ENCODE measurements at places on chromosomes 7 and 10.
A peak's percentile ranks its signal among the peaks of the same experiment; 100 is the strongest.

DNA sequence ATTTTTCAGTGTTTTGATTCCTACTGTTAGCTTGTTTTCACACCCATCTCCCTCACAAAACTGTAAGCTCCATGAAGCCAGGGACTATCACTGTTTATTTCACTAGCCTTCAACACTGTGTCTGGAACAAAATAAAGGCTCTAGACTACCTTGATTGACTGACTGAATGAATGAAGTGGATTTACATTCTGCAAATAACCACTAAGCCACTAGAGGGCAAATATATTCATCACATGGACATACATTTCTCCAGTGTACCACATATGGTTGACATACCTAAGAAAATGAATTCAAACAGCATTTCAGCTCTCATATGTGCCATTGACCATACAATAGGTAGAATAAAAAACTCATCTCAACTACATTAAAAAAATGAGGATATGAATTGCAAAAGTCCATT is 185.9 kb downstream of the RAB11FIP2 start:
- DNase-seq, result no peak

GRCh38 chr7:3260401-3260715 is 40.7 kb upstream of the SDK1 start:
- DNase-seq, result no peak

DNA sequence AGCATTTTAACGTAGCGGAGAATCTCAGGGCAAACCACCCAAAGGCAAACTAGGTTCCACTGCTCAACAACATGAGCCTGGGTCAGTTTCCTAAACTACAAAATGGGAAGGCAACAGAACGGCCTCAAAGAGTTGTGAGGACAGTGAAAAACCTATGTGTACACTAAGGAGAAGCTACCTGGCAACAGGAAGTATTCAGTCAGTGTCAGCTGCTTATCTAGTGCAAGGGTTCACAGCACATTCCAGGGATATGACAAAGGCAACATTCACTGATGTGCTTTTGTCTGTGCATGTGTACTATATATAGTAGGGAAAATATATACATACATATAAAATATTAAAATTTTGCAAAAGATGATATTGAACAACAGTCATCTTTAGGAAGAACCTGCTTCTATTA is 17.2 kb downstream of the NUDCD3 start:
- DNase-seq, result no peak

- DNase-seq, result no peak
Observed at GRCh38 chr10:100253041-100253440, 14.4 kb downstream of the CWF19L1 start.

- no peak for DNase-seq
Observed at GRCh38 chr7:114081606-114082425, 163.0 kb upstream of the PPP1R3A start.

DNA sequence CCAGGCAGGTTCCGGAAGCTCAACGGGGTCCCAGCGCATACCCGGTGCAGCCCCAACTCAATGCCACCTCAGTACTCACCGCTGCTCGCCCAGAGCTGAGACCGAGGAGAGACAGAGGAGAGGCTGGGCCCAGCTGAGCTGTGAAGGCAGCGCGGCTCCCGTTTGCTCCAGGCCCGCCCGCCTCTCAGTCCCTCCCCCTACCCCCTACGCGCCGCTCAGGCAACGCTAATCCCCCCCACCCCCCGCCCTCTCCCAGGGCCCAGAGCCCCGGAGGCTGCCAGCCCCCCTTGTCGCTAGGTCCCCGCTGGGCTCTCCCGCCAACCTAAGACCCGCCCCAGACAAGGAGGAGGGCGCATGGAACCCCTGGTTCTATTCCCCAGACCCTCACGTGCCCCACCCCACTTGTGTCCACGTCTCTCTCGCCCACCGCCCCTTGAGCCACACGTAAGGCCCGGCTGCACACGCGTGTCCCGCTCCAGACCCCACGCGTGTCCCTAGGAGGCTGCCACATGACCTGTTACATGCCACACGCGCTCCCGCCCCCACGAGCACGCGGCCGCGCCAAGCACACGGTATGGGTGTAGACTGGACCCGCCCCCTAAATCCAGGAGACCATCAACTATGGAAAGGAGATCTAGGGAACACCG is at the start of gene PSD:
TSS of gene PSD (minus strand) at position 164 of the 647 bp plus-strand sequence. CDS start 1,747 bp downstream, outside the sequence.
- DNase-seq, result no peak

GRCh38 chr7:38299275-38299931 is 26.0 kb upstream of the TARP start:
- DNase-seq, result no peak

DNA sequence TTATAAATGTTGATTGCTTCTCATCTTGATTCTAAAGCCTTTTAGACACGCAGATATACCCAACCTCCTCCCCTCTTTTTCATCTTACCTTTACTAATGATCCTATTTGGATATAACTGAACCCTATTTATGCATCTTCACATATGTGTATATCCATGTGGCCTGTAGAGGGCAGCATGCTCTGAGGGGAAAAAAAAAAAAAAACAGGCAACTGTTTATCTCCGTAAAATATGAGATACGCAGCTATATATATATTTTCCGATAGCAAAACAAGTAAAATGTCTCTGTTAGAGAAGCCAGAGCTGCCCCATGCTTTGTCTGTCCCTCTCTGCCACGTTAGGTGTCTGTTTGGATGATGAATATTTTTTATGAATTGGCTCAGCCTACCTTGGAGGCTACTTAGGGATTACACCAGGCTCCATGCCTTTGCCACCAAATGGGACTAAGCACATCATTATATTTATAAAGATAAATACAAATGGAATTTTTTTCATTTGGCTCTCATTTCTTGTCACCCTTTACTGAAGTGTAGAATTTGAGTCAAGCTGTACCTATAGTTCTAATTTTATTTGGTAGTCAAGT is 174.8 kb upstream of the FZD1 start:
- DNase-seq, result no peak

DNA sequence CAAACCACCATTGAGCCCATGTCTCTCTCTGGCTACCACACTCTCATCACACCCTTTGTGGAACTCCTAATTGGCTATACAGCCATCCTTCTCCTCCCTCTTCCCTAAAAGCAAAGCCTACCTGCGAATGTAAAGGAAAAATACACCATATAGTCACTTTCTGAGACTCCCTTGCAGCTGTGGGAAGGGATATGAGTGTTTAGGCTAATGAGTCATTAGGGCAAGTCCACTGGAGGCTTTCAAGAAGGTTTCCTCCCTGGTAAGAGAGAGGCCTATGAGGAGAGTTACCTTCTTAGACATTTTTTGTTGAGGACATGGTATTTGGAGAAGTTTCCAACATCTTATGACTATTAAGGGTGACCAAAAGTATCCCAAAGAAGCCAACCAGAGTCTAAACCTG is 4.1 kb upstream of the TMEM243 start:
- no peak for DNase-seq

DNA sequence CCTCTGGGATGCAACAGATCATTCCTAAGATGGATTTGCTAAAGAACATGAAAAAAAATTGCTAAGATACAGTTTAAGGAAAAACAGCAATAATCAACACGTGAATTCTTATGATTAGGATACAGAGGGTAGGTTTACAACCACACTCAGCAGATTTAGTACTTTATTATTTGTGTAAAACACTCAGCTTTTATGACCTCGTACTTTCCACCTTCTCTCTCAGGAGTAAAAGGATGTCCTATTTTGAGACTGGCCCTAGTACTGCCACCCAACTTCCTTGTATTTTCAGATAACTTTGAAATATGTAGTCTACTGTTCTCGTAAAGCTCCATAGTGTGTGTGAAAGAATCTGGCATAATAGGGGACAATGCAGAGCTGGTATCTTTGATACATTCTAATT is 186.1 kb downstream of the ARL4A start:
- no peak for DNase-seq

DNA sequence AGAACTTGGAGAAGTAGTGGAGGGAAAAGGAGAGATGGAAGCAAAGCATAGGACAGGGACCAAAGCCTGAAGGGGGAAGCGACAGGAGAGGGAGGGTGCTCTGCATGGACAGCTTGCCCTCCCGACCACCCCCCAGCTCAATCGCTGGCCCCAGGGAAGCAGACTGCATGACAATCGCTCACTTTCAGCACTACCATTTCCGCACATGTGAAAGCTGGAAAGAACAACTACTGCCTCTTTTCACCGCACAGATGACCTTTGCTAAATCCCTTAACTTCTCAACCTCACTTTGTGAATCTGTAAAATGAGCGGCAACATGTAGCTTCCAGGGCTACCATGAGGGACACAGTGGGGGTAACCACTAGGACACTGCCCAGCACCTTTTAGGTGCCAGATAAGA is 17.1 kb downstream of the VOPP1 start:
- no peak for DNase-seq

GRCh38 chr7:44823255-44823781 is 24.6 kb downstream of the H2AZ2 start:
- no peak for DNase-seq

GRCh38 chr7:79691074-79691473 is 237.6 kb upstream of the MAGI2 start:
- no peak for DNase-seq

GRCh38 chr7:93115796-93116195 is 2.0 kb downstream of the SAMD9 start:
- DNase-seq, result no peak

DNA sequence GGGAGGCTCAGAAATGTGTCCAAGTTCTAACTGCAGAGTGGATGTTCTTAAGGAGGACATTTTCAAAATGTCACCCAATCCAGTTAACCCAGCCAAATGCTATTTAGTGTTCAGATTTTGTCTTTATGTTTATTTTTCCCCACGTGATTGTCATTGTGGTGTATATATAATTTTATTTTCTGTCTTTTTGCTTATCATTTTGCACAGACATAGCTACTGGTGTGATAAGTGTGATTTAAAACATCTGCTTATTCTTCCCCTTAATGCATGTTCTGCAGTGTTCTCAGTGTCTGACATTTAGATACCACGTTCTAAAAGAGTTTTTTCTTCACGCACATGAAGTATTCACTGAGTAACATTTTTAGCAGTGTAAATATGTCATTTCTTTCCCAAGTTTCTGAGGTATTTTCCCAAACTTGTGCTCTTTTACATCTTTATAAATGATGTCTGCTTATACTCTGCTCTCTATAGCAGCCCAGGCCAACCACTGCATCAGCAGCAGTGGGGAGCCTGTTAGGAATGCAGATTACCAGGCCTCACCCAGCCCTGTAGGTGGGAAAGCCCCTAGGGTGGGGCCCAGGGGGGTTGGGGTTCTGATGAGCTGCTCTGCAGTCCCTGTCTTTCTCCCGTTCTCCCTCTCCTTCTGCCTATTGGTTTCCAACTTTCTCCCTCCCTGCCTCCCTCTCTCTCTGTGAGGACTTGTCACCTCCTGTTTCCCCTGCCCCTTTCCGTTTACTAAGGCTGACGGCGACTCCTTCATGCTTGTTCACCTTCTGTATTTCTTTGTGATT is 20.8 kb downstream of the ADCY1 start:
- no peak for DNase-seq

DNA sequence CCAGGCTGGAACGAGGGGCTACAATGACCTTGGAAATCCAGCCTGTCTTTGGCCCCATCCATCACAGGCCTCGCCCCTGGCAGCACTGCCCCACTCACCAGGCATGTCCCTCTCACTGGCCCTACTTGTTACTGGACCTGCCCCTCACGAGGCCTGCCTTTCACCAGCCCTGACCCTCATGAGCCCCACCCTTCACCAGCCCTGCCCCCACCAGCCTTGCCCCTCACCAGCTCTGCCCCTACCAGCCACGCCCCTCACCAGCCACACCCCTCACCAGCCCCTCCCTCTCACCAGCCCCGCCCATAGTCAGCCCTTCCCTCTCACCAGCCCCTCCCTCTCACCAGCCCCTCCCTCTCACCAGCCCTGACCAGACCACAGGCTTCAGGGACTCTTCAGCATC is 57.8 kb downstream of the COL26A1 start:
- DNase-seq, result no peak

- no peak for DNase-seq
Observed at GRCh38 chr10:36424502-36424901, 700.9 kb upstream of the ANKRD30A start.

GRCh38 chr10:114540236-114540635 is 117.8 kb downstream of the ABLIM1 start:
- no peak for DNase-seq

GRCh38 chr10:73096041-73096448 is 621 bp downstream of the P4HA1 start:
- peak; percentile 8 for DNase-seq

- no peak for DNase-seq
Observed at GRCh38 chr10:124644771-124645415, 99.3 kb downstream of the FAM53B start.

DNA sequence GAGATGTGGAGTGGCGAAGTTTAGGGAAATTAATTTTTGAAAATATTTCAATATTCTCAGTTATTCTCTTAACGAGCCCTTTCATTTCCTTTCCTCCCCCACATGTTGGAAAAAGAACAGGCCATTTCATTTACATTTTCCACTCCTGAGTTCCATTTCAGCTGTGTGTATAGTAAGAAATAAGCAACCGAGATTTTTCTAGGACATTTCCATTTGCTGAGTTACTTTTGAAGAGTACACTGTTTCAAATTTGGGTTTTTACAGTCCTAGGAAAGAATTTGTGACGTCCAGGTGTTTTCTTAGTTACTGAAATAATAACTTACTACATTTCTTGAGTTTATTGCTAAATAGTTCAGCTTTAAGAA is 1.2 kb downstream of the SEPTIN7 start:
- DNase-seq, result no peak

- DNase-seq, result no peak
Observed at GRCh38 chr10:91610444-91610843, 22.4 kb downstream of the PPP1R3C start.

GRCh38 chr10:75720157-75720556 is 288.7 kb downstream of the LRMDA start:
- no peak for DNase-seq

DNA sequence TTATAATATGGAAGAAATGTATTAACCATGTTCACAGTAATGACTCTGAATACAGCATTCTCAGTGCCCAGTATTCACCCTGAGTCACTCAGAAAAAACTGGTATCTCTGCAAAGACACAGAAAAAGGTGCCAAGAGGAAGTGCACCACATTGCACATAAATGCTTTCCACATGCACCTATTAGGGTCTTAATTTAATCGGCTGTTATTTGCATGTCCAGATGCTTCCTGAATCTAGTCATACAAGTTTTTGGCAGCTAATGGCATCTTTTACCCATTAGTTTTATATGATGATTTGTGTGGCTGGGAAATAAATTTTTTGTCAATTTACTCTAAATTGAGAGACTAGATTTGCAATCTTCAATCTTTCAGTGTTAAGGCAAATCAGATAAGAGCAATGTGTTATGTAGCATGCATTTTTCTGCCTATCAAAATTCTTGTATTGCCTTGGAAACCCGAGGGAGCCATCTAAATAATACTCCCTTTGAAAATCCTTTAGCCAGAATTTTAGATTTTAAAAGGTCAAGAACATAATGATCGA is 58.2 kb downstream of the ZNF680 start:
- DNase-seq, result no peak

GRCh38 chr10:126372396-126372795 is 15.9 kb downstream of the ADAM12 start:
- DNase-seq, result no peak

GRCh38 chr7:473211-473734 is 46.4 kb downstream of the PDGFA start:
- no peak for DNase-seq

- no peak for DNase-seq
Observed at GRCh38 chr10:60464659-60465058, 75.0 kb upstream of the ANK3 start.

GRCh38 chr7:109997837-109998236 is 1093.1 kb upstream of the LRRN3 start:
- no peak for DNase-seq

GRCh38 chr10:78614267-78614666 is 454.5 kb upstream of the ZMIZ1 start:
- no peak for DNase-seq

- DNase-seq, result no peak
Observed at GRCh38 chr7:116355424-116355765, 144.1 kb upstream of the CAV2 start.

All from esophagus squamous epithelium (tissue), 5 donors.